Upper lobe of left lung (tissue), 6 donors: ENCODE measurements at places on chromosomes 12 and 14.
A peak's percentile ranks its signal among the peaks of the same experiment; 100 is the strongest.

DNA sequence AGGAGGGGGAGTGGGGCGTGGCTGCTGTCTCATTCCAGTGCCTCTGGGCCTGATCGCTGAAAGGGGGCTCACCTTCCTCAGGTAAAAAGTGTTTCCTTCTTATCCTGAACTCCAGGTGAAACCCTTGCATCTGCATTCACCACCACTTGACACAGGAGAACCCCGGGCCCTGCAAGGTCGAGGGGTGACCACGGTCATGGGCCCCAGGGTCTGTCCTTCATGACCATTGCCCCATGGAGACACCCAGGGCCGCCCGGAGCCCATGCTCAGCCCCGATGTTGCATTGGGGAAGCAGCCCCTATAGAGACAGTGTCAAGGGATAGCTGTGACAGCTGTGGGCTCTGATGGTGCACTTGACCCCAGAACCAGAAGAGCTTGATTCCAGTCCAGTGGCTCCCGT is 34.4 kb upstream of the DYNC1H1 start:
- no peak for DNase-seq

DNA sequence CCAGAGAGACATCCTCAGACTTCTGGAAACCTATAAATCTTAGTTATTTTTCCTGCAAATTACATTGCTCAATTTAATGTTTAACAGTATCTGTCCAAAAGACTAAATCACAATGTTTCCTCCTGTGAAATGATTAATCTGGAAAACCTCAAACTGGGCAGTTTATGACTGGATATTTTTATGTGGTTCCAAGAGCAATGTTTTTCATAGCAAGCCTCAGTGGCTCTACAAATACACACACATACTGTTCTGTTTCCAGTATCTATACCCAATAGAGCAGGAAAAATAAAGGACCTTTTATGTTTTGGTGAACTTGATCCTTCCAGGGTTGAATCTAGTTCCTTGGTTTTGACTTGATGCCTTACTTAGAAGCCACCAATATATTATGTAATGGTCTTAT is 9.2 kb downstream of the NID2 start:
- DNase-seq: no peak

- DNase-seq: peak; percentile 77
Measured at GRCh38 chr12:132417741-132418140, 72.2 kb upstream of the FBRSL1 start.

GRCh38 chr14:33734387-33734786 is 216.5 kb downstream of the EGLN3 start:
- no peak for DNase-seq

DNA sequence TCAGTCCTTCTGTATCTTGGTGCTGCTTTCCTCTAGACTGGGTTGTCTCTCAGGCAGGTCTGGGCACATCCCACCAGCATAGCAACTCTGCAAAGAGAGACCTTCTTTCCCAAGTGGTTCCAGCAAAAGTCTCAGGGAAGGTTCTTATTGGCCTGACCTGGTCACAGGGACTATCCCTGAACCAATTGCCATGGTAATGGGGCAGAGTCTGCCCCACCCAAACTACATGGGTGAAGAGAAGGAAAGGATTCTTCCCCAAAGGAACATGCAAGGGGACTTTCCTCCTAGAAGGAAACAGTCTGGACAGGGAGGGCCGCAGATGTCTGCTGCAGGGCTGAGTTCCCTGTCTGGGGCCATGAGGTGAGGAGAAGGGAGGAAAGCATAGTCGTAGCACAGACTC is 122.2 kb upstream of the NCOR2 start:
- no peak for DNase-seq

GRCh38 chr12:78208092-78208491 is 377.4 kb downstream of the NAV3 start:
- no peak for DNase-seq

DNA sequence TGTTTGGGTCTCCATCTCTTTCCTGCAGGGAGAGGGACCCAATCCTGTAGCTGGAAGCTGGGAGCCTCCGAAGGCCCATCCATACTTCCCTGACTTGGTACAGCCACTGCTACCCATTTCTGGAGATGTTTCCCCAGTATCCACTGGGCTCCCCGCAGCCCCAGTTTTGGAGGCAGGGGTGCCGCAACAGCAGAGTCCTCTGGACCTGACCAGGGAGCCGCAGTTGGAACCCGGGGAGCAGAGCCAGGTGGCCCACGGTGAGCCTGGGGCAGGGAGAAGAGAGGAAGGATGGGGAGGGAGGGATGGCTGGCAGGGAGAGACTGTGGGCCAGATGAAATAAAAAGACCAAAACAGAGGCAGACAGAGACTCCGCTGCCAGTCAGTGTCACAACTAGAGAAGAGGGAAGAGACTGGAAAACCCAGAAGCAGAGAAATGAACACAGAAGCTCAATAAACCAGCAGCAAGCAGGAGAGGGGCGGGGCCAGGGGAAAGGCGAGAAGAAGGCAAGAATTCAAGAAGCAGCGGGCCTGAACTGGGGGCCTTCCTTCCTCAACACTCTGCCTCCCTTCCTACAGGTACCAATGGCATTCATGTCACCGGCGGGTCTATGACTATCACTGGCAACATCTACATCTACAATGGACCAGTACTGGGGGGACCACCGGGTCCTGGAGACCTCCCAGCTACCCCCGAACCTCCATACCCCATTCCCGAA is 6.3 kb downstream of the LTBR start:
- no peak for DNase-seq

DNA sequence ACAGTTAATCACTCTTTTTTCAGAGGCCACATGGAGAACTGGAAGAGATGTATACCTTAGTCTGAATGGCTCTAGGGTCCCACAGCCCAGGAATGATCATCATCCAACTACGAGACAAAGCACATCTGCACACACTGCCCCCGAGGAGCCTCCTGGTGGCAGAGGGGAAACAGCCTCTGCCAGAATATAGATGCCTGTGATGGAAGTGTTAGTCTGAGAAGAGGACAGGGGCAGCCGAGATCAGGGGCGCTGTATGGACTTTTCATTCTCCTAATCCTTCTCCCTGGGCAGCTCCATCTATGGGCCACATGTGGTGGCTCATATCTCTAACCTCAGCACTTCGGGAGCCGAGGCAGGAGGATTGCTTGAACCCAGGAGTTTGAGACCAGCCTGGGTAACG is 82.8 kb upstream of the CAPRIN2 start:
- no peak for DNase-seq

- DNase-seq: no peak
Measured at GRCh38 chr14:53380052-53380866, 227.1 kb upstream of the DDHD1 start.

GRCh38 chr14:74981833-74982232 is 20.9 kb upstream of the EIF2B2 start:
- DNase-seq: no peak

- DNase-seq: no peak
Measured at GRCh38 chr12:45727980-45728629, 1.4 kb upstream of the ARID2 start.

DNA sequence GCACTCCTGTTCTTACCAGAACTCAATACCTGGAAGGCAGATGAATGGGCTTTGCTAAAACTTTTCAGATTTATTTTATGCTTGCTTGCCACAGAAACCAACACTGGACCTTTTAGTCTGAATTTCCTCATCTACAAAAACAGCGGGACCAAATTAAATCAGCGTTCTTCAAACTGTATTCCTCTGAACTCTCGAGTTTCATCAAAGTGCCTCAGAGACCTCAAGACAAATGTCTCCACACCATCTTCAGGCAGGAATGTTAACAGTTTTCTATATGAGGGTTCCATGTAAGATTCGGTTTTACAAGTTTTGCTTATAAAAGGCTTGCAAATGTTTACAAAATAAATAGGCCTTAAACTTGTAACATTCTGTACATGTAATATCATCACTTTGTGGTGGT is 74.6 kb downstream of the MED13L start:
- no peak for DNase-seq

- no peak for DNase-seq
Measured at GRCh38 chr12:92369636-92370035, 224.0 kb upstream of the BTG1 start.

GRCh38 chr12:130601327-130601726 is 114.8 kb downstream of the RIMBP2 start:
- DNase-seq: no peak

DNA sequence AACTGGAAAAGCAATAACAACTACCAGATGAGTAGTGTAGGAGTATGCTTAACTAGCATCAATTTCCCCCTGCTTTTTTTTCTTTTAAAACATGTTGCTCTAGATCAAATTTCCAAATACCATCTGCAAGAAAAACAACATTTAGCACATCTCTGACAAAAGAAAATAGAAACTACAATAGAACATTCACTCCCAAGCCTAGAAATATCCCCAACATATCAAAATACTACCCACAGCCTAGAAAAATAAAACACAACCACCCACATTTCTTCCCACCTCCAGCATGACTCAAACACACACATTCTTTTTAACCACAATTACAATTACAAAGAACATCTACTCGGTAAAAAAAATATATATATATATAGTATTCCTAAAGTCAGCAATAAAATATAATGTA is 120.0 kb downstream of the PPFIA2 start:
- DNase-seq: no peak

DNA sequence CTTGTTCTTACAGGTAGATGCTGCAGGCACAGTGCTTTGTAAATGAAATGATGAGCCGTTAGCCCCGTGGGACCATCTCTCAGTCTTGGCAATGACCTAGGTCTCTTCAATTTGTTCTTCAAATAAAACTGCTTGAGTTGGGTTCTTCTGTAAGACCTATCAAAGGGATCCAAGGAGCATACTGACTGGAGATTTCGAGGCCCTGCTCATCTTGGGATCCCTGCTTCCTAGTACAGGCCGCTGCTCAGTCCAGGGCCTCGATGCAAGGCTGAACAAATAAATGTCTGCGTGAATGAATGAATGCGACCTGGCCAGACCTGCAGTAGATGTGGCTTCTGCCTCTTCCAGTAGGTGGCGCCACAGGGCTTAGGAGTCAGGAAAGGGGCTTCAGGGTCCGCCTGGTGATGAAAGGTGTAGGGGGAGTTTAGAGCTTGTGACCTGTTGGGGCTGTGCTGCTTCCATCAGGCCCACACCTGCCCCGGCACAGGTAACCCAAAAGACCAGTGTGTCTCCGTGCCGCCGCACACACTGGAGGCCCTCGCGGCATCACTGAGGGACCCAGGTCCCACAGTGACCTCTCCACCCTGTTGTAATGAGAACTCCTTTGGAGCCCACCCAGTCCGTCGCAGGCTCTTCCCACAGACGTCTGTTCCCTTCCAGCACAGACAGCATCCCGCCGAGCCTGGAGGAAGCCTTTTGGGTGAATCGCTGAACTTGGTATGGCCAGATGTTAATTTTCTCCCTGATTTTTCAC is 4.4 kb downstream of the CACNA1C start:
- no peak for DNase-seq

GRCh38 chr12:98997899-98998298 is 352.8 kb downstream of the APAF1 start:
- DNase-seq: no peak

DNA sequence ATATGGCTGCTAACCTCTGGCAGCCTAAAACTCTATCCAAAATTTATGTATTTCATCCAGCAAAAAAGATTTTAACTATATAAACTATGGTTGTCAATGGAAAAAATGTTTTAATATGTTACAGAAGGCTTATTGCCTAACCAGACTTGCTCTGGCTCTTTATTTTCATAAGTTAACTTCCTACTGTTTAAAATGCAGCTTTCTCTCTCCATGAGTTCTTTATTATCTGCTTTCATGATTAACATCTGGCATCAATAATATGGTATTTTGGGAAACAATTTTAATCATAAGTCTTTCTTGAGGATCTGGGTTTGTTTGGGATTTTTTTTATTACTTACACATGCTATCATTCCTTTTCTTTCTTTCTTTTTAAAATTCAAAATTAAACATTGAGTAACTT is 20.5 kb downstream of the KERA start:
- no peak for DNase-seq

DNA sequence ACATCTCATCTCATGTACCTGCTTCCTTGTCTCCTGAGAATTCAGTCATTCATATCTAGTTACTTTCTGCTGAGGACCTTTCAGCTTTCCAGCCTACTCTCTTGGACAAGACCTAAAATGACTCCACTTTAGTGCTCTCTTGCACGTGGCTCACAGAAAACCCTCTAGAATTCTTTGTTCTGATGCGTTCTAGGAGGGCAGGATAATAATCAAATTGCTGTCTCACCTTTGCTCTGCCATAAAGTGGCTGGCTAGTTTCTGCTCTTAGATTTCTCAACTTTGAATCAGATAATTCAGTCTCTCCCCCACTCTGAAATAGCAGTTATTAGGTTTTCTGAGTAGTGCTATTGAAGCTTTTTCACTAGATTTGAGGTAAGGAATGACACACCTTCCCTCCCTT is 429.5 kb upstream of the FBXO33 start:
- DNase-seq: no peak

DNA sequence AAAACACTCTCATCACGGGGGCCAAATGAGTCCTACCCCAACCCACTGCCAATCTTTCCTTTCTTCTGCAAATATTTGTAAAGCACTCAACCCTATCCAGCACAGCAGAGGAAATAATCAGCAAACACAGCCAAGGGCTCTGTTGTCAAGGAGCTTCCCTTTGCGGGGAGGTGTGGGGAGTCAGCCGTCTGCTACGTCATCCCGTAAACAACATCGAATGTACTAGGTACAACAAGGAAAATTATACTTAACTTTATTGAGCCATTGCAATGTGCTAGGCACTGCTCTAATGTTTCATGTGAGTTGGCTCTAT is 22.8 kb downstream of the TMEM63C start:
- no peak for DNase-seq

- DNase-seq: no peak
Measured at GRCh38 chr12:84069699-84070098, 842.9 kb downstream of the SLC6A15 start.

DNA sequence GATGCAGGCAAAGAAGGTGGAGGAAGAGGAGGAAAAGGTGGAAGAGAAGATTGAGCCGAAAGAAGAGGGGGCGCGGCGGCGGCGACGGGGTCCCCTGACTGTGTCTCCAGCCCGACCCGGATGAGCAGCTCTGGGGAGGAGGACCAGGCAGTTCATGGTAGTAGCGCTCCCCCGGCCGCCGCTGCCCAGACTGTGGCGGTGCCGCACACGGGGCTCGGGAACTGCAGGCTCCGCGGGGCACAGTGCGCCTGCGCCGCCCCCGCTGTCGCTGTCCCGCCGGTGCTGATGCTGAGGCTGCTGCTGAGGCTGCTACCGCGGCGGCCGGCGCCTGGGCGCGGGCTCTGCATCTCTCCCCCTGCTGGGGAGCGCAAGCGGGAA is at the start of gene KCNH5:
TSS of gene KCNH5 (minus strand) at position 225 of the 378 bp plus-strand sequence. CDS start 272 bp downstream, outside the sequence.
- no peak for DNase-seq

GRCh38 chr14:70943838-70944237 is 36.6 kb downstream of the PCNX1 start:
- DNase-seq: no peak

GRCh38 chr14:65069874-65070413 is 32.4 kb downstream of the MAX start:
- no peak for DNase-seq

GRCh38 chr14:64303471-64303917 is 9.3 kb upstream of the ESR2 start:
- no peak for DNase-seq

DNA sequence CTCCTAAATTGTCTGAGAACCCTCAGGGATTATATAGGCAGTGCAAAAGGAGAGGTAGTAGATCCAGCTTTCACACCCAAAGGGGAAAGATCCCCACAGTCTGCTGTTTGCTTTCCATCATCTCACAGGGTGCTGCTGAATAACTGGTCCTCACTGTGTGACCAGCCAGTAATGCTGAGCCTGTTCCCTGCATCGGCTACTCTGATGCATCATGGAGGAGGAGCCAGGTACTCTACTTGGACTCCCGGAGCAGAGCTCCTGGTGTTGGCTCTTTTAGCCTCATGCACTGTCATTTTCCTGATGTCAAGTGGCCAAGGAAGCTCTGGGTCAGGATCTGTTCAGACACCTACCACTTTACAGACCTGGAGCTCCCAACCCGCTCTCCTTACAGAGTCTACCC is 127.4 kb upstream of the ATF1 start:
- no peak for DNase-seq
